Kidney epithelial cell (primary cell): ENCODE measurements at places on chromosomes 5 and 9. TPM values are rescaled to one million over a fixed set of nuclear protein-coding genes. Genes with fewer than 3 reads are reported as not detected.

DNA sequence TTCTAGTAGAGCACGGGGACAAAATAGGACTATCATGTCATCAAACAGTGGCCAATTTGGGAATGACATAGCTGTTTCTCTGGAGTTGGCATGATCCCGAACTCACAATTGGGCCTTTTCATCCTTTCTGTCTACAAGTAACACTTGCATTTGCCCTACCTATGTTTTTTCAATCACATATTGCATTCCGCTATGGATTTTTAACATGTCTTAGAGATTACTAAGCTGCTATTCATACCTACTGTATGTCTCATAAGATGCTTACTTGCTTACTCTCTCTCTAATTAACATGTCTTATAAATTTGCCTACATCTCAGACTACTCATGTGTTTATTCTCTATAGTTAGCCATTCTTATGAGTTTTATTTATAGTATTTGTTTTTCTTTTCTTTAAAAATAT is 341.2 kb upstream of the CTNND2 start:
- no peak for DNase-seq

CETN3 gene
- 13.1 and 16.3 TPM in 2 replicates for total RNA-seq

- no peak for DNase-seq
These were observed 9.3 kb downstream of the PTGER4 start for GRCh38 chr5:40688996-40689395.

DNA sequence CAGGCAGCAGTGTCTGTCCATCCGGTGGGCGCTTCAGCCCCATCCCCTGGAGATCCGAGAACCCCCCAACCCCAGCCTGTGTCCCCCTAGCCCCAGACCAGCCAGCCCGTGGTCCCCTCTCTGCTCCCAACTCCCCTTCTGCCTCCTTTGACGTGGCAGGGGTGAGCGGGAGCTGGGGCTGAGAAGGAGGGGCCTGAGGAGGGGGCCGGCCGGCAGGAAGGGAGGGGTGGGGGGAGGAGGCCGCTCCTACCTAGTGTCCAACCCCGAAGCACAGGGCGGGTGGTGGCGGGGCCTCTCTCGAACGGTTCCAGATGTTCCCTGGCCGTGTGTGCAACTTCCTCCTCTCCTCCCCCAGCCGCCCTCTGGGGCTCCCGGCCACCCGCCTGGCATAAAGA is 31.0 kb downstream of the GOLGA2 start:
- DNase-seq, result no peak

DNA sequence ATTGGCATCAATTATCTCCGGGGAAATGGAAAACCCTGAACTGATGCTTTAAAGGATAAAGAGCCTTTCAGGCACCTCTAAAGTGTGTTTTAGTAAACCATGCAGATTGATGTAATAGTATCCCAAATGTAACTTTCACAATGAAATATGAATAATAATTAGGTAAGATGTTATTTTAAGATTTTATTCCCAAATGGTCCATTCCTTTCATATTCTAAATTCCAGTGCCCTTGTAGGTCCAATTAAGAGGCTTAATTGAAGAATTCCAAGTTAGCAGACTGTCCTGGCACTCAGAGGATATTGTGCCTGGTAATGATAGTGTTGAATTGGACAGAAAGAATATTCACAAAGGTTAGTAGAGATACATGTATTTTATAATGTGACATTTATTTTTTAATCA is 352.5 kb upstream of the NUDT12 start:
- no peak for DNase-seq

PDE8B gene
- 0.21 and 0.33 TPM in 2 replicates for total RNA-seq

DNA sequence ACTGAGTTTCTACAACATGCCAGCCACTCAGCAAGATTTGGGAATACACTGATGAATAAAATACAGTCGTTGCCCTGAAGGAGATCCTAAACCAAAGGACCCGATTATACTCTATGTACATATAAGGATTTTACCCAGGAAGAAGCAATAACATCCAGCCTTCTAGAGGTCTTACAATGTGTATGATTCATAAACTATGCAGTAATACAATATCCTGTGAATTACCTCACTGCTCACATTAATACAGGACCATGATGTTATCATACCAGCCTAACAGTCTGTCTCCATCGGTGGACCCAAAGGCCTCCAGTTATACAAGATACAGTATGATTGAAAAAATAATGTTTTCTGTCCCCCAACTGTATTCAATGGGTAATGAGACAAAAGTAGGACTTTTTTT is 310.5 kb upstream of the TRPM3 start:
- no peak for DNase-seq
